Fibroblast of mammary gland (primary cell): ENCODE measurements at places on chromosomes 5 and 9.

DNA sequence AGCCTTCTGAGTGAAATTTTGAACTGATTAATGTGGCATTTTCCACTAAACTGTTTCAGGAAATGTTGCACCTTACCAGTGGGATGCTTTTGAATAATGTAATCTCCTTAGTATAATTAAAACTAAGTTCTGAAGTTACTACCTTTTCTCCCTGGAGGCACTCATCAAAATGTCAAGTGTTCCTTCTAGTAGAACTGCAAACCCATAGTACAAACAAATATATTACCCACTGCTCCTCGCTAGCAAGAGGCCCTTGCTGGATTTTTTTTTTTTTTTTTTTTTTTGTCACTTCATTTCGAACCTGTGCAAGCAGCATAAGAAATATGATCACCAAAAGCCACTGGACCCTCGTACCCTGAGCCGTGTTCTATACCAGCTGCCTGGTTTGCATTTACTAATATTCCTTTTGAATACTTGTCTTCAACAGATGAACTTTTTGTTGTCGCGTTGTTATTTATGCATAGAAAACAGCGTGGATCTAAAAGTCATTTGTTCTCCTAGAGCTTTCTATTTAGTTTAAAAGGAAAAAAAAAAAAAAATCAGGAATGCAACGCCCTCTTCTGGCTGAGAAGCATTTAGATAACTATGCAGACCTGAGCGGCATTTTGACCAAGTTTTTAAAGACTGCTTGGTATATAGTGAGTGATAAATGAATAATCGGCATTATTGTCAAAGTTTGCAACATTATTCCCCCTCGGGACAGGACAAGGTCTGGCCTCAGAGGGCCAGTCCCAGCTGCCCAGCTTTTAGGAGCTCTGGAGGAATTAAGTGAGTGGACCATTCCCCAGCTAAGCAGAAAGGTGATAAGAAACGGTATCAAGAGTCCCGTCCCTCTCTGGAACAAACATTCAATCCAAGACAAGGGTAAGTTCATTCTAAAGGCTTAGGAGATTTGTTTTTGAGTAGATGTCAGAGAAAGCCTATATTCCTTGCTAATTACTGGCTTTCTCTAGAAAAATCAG is 162.5 kb upstream of the KIF2A start:
- DNase-seq: peak; percentile 41

- no peak for DNase-seq
Observed at GRCh38 chr9:93673839-93674334, 97.5 kb downstream of the PHF2 start.

DNA sequence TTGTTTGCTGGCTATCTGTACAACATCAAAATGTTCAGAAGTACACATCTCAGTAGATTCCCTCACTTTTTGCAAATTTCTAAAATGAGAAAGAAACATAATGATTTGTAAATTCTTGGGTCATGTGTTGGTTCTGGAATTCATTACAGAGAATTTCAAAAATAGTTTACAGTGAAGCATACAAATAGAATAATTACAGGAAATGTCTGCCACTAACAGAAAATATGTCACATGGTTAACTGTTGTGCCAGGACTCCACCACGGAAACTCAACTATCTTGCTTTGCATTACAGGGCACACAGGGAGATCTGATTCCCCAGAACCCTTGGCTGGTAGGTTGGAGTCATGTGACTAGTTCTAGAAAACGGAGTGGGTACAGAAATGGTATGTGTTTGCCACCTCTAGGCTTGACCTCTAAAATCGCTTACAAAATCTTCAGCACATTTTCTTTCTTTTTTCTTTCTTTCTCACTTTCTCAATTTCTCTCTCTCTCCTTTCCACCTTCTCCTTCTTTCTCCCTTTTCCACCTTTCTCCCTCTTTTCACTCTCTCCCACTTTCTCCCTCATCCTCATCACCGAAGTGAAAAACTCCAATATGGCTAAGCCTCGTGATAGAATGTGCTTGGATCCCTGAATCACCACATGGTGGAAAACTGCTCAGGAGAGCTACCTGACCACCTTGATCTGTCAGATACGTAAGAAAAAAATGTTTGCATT is 32.4 kb downstream of the RASEF start:
- no peak for DNase-seq

DNA sequence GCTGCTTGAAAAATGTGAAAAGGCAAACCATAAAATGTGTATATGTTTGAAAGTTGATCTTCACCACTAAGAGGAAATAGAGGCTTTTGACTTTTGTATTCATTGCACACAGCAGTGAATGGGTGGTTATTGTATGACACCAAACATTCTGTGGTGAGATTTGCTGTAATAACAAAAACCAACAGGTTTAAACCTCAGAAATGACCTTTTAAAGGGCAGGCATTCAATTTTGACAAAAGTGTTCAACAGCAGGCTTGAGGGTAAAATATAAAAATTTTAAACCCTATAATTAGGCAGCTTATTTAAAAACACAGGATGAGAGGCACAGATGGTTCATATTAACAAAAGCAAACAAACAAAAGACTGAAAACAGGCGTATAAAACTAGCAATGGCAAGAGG is 128.1 kb upstream of the NUDT12 start:
- DNase-seq: no peak

DNA sequence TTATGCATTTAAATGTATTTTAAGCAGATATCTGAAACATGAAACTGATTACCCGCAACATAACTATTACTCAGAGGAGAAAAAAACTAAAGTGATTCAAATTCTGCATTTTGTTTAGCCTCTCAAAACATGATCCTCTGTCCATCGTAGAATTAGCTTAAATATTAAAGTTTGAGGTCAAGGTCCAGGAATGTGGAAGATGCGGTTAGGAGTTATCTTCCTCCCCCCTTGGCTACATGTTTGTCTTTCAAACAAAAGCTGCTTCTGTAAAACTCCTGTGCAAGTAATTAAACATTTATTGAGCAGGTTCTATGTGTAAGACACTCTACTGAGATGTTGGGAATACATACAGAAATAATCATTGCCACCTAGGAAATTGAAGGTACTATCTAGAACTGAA is 175.0 kb upstream of the ISL1 start:
- no peak for DNase-seq

DNA sequence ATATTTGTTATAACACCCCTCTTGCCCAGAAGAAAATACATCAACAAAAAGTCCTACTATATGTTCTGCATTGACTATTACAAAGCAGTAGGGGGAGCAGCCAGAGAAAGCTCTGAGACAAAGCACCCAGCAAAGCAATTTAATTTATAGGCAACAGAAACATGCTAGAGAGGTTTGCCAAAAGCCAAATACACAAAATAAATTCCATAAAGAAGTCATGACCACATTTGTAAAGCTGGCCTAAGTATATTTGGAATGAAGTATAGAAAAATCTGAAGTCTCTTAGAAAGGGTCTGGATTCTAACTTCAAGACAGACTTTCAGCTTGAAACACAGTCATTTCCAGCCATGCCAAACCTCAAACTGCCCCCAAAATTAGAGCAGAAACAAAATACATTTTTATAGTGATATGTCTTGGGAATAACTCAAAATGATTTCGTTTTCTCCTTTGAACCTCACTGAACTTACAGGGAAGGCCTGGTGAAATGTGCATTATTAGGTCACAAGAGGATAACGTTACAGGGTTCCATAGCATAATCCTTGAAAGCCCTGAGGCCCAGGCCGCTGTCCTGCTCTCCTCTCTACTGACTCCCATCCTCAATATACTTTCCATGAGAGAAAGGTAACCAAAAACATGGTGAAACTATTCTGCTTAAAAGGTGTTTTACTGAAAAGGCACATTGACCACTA is 451.8 kb downstream of the RAB3C start:
- peak; percentile 78 for DNase-seq

DNA sequence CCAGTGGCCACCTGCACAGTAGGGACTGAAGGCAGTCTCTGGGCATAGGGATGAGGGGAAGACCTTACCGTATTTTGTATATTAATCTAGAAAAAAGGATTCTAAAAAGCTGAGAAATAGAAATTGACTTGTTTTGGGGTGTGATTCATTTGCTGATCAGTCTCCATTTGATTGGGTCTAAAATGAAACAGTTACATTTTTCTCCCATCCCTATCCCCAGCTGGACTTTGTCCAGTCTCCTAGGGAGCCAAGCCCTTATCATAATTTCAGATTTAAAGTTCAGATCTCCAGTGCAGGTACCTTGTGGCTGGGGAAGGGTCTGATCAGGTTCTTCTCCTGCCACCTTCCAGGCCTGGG is 240.8 kb downstream of the FANCC start:
- no peak for DNase-seq

DNA sequence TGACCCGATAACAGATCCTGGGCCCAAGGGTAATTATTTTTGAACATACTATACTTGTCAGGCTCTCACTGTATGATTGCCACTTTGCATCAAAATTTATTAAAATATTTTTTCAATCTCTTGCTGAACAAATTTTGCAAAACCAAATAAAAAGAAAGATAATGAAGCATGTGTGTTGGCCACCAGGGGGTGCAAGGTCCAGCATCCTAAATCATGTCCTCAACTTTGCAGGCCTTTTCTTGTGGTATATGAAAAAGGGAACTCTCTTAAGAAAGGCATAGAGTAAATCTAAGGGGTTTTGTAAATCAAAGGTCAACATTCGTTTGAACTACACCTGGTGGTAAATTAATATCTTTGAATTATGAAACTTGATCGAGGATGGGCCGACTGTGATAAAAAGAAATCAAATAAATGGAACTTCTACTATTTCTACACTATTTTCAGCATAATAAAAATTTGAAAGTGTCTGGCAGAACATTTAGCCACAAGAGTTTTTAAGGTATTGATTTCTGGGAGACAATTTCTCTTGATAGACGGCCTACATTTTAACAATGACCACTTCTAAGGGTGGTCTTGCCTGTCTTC is 676.5 kb downstream of the DMRTA1 start:
- DNase-seq: peak; percentile 49

GRCh38 chr5:79842006-79842881 is 148.8 kb downstream of the MTX3 start:
- no peak for DNase-seq

DNA sequence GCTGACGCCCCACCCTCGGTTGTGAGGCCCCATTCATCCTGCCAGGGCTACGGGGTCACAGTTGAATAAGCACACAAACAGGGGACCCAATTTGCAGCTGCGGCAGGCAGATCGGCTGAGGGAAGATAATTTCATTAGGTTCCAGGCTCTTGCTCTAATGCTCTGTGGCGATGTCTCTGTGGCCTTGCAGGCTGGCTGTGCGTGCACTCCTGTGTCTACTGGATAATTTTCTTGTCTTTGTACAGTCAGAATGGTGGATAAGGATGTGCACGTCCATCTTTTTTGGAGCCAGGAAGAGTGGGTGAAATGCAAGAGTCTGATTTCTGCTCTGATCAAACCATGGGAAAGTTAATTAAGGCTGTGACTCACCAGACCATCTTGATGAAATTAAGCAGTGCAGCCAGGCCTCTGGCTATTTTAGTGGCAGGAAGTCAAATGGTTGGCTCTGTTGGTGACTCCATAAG is 39.2 kb downstream of the NSG2 start:
- DNase-seq: no peak

DNA sequence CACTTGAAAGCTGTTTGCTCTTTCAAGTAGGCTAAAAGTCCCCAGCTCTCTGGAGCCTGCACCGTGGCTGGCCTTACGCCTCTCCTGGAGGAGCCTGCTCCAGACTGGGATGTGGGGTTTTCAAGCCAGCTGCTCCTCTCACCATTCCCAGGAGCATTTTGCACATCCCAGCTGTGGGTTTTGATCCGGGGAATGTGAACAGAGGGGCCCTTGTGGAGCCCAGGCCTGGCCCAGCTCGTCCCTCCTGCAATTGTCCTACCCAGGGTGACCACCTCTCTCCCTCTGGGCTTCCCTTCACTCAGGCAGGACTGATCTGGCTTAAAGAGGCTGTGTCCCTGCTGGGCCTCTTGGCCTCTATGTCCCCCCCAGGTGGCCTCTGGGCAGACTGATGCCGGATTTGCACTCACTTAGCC is 32.5 kb upstream of the TIFAB start:
- DNase-seq: no peak

- DNase-seq: no peak
Observed at GRCh38 chr9:87089929-87090328, 142.6 kb upstream of the GAS1 start.

DNA sequence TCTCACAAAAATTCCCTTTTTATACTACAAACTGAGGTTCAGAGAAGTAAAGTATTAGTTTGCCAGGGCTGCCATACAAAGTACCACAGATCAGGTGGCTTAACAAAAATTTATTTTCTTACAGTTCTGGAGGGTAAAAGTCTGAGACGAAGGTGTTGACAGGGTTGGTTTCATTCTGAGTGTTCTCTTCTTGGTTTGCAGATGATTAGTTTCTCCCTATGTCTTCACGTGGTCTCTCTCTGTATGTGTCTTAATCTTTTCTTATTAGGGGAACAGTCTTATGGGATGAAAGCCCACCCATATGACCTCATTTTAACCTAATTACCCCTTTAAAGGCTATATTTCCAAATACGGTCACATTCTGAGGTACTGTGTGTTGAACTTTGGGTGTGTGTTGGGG is 274.2 kb downstream of the BRINP1 start:
- no peak for DNase-seq

GRCh38 chr5:528629-529511 is 4.6 kb upstream of the SLC9A3 start:
- DNase-seq: no peak

- DNase-seq: no peak
Observed at GRCh38 chr5:118249386-118249785, 739.0 kb downstream of the DTWD2 start.

DNA sequence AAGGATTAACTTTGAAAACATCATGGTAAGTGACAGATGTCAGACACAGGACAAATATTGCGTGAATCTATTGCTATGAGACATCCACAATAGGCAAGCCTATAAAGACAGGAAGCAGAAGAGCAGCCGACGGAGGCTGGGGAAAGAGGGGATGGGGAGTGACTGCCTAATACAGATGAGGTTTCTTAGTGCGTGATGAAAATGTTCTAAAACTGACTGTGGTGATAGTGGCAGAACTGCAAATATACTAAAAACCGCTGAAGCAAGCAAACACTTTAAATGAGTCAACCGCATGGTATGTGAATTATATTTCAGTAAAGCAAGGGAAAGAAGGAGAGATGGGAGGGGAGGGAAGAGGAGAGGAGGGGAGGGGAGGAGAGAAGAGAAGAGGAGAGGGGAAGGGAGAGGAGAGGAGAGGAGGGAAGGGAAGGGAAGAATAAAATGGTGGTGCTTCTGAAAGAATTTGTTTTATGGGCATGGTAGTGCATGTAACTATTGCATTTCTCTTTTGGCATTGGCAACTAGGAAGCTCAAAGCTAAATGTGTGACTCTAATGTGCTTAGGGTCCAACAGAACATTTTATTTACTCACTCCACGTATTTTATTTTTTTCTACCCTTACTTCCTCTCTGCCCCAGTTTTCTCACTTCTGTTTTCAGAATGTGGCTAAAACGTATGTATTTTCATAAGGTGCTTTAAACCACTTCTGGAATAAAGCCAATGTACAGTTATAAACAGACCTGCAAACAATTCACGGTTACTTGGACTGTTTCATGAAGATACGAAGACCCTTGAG is 21.3 kb downstream of the AKNA start:
- peak; percentile 88 for DNase-seq

- DNase-seq: peak; percentile 30
Observed at GRCh38 chr5:143134269-143134668, 269.2 kb downstream of the NR3C1 start.
